NCI-H524 treated with DMSO at 0.1 percent for 48 hours (cell line): ENCODE measurements at places on chromosomes 16 and 17.
A peak's percentile ranks its signal among the peaks of the same experiment; 100 is the strongest.

DNA sequence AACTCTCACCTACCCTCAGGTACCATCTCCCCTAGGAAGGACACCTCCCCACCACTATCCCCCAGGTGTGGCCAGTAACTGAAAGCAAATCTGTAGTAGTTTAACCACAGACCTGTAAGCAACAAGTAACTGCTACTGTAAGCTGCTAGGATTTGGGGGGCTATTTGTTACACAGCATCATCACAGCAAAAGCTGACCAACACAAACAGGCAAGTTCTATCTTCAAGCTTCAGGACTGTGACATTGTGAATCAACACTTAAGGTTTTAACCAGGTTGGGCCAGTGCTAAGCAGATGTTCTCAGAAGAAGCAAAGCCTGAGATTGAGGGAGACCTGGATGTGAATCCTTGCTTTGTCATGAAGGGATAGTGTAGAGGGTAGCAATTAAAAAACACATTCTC, 47.0 kb downstream of the ABCC6 start:
- DNase-seq, result no peak

- no peak for DNase-seq
Observed at GRCh38 chr17:1559047-1560043, 3.2 kb downstream of the PITPNA start.

- no peak for DNase-seq
Observed at GRCh38 chr16:12613131-12613991, 190.3 kb downstream of the CPPED1 start.

DNA sequence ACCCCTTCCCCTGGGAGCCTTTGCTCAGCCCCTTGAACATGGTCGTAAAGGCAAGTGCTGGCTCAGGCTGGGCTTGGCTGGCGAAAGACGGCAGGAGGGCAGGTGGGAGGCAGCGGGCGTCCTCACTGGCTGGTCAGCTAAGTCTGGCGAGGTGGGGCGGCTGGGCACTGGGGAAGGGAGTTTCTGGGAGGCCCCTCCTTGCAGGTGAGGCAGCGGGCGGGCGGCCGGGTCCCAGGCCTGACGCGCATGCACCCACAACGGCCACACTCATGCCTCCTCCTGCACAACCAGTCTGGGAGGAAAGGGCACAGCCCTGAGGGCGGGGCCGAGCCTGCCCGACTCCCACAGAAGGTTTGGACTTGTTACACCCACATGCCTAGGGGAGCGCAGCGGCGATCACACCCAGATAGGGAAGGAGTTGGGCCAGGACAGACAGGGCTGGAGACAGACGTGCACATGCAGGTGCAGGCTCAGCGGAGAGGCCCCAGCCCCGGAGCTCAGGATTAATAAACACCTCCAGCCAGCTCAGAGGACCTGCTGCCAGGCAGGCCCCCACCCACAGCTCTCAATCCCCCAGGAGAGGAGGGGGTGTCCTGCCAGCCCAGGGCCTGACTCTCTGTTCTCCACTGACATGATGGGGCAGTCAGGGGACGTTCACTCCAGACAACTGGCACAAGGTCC, at the start of gene EVPL:
TSS of gene EVPL (minus strand) at position 148 of the 681 bp plus-strand sequence. CDS start at position 40, 108 bp downstream.
- DNase-seq, result no peak

DNA sequence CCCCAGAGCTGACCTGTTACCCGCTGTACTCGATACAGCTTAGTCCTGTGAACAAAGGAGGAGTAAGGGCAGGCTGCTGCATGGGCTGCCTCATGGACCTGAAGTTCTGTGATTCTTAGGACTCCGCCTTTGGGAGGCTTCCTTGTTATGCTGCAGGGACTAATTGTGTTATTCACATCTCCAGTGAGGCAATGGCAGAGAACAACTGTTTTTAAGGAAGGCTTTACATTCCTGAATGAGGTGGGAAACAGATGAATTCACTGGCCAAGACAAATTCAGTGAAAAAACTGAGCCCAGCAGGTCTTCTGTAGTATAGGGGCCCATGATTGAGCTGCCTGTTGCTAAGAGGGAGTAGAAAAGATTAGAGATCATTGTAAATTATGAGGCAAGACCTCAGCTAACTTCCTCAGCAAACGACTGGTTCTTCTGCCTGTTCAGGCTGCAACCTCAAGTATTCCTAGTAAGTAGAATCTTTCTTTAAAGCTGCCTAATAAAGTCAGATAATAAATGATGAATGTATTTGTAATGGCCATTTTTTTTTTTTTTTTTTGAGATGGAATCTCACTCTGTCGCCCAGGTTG, 26.3 kb downstream of the ADORA2B start:
- no peak for DNase-seq

DNA sequence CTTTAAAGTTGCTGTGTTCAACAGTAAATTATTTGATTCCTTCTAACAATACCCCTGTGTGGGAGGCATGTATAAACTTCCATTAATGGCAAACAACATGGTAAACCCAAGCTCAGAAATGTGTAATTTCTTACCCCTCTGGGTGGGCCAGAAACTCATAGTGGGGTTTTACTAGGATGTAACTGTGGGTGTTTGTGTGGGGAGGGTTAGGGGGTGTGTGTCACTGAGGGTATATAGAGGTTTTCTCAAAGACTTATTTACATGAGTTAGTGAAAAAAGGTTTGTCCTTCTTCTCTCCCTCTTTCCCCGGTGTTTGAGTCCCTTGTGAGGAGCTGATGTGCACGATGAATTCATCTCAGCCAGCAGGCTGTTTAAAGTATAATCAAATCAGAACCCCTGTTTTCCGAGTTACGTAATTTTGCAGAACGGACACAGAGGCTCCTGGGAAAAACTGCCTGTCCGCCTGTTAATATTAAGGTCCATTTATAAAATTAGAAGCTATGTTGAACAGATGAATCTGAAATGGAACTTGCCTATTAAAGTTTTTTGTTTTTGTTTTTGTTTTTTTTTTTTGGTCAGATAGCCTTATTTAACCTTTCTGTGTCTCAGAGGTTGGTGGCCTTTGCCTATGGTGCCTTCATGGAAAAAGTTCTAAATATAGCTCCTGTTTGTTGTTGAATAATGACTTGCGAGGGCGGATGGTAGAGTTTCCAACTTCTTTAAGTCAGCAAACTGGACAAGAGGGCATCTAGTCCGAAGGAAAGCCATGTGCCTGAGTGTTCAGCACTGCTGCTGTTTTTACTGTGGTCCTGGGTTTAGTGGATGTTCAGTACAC, 73.3 kb downstream of the MSI2 start:
- DNase-seq, result no peak

DNA sequence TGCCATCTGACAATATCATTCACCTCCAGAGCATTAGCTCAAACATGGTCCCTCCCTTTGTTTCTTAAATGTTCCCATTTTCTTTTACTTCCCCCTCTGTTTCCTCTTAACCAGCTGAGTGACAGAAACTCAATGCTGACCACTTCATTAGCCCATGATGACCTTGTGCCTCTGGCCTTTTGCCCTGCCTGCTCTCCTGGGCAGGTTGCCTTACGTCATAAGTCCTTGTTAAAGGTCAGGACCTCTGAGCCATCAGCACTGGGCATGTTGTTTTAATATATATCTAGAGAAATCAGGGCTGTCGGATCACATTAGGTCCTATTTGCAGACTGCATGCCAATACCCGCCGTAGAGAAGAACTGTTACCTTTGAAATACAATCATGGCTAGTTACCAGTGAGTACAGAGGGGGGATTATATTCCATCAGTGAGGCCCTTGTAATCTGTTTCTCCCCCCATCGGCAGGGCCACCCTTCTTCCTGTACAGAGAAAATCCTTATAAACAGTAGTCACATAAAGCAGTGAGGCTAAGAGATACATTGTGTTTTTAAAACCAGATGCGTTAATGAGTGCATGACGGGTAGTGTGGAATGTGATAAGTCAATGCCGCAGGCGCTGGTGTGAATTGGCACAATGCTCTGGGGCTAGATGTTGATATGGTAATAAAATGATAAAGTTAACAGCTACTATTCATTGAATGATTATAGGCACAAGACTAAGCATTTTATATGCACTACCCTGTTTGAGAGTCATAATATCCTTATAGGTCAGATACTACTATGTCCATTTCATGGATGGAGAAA, 94.3 kb upstream of the ZFHX3 start:
- no peak for DNase-seq

DNA sequence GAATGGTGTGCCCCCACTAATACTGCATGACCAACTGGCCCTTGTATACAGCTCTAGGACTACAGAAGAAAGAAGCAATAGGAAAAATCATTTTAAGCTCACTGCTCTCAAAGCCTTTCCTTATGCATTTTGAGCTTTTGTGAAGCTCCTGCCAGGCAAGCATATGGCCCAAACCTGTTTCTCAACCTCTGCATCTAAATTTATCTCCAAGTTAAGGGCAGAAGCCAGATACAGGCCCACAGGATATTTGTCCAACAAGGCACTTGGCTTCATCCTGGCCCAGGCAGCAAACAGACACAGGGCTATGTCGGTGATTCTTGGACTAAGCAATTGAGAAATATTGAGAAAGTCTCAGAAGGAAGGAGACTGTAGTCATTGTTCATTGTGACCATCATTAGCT, 43.9 kb downstream of the CCT6B start:
- no peak for DNase-seq

- no peak for DNase-seq
Observed at GRCh38 chr16:8924214-8924613, 39.5 kb downstream of the USP7 start.

DNA sequence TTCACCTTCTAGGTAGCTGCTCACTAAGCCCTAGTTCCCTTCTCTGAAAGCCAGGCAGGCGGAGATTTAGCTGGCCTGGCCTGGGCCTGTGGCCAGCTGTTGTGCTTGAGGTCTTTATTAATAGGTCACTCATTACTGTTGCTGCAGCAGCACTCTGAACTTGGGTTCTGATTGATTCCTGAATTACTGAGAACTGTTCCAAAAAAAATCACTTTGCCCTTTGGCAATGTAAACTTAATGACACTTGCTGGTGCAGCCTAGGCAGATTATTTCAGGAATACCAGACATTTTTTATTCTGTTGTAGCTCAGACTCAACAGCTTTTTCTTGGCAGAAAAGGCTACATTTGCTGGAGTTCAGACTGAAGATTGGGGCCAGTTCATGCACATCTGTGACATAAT, 2.7 kb downstream of the TOM1L1 start:
- DNase-seq, result no peak

GRCh38 chr17:50893183-50893993, 27.2 kb upstream of the TOB1 start:
- DNase-seq, result no peak

- DNase-seq, result peak; percentile 82
Observed at GRCh38 chr17:79484600-79485418, 126.0 kb downstream of the RBFOX3 start.

DNA sequence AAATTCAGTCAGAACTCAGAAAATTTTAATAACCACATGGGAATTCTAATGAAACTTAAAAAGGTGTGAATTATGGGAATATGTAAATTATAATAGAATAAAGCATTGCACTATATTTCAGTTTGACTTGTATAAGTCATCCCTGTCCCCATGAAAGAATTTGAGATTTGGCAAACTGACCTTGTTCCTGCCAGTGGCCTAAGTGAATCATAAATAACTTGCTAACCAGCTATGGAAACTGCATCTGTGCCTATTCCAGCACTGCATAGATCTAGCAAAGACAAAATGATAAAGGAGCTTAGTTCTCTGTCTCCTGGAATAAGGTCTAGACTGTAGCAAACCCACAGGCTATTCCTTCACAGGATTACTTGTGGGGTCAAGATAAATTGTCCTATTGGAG, 106.8 kb upstream of the NOG start:
- no peak for DNase-seq

DNA sequence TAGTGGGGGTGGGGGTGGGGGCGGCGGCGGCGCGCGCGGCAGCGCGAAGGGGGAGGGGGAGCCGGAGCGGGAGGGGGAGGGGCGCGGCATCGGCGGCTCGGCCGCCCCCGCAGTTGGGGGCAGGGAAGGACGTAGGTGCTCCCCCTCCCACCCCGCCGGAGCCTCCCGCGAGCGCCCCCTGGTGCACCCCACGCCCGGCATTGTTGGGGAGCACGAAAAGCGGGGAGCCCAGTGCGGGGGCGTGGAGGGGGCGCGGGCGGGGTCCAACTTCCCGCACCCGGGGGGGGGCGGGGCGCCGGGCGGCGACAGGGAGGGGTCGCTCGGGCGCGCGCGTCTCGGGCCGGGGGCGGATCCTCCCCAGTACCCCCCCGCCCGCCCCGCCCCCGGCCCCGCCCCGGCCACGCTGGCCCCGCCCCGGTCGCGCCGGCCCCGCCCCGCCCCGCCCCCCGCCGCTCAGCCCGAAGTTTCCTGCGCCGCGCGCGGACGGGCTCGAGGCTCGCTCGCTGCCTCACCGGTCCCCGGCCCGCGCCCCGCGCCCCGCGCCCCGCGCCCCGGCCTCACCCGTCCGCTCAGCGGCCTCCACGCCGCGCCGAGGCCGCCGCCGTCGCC, at the start of gene CACNA1H:
TSS of gene CACNA1H (plus strand) at position 456 of the 609 bp plus-strand sequence. CDS start 632 bp downstream, outside the sequence.
- DNase-seq, result no peak

- no peak for DNase-seq
Observed at GRCh38 chr17:63774969-63775265, 947 bp downstream of the DDX42 start.
